Effector memory CD4-positive, alpha-beta T cell (primary cell): ENCODE measurements at places on chromosomes 3 and 15.

DNA sequence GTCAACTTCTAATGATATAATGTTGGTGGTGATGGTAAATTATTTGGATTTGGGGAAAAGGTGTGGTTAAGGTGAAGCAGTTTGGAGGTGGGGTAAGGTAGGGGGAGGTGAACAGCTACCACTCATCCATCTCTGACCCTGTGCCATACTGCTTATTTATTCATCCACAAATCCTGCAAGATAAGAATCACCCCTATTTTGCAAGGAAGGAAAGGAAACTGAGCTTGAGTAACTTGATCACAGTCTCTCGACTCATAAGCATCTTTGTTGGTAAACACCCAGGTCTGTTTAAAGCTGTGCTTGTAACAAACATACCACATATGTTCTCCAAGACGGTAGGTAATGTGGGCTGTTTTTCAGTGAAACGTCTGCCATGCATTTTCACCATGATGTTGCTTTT is 67.3 kb downstream of the PTPRG start:
- DNase-seq, result no peak

- DNase-seq, result no peak
Observed at GRCh38 chr3:60998858-60999257, 252.4 kb downstream of the FHIT start.

GRCh38 chr3:49461443-49462171 is 8.5 kb upstream of the DAG1 start:
- no peak for DNase-seq

GRCh38 chr15:89103481-89104171 is 15.4 kb downstream of the ABHD2 start:
- DNase-seq, result no peak

GRCh38 chr3:191361456-191361855 is 31.1 kb upstream of the UTS2B start:
- DNase-seq, result no peak

- DNase-seq, result no peak
Observed at GRCh38 chr3:124424396-124424795, 305.9 kb upstream of the UMPS start.

DNA sequence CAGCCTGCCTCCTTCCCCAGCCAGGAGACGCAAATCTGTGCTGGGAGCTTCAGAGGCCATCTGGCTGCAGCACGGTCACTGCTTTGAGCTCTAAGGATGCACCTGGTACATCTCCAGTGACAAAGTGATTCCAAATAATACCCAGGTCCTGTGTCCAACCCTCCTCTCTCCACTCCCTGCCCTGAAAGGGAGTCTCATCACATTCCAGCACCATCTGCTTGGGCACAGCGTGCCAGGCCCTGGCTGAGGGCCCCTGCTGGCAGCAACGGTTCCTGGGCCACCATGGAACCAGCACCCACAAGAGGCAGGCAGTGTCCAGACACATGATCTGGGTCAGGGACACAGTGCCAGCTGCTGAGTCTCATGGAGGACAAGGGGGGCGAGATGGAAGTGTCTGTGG is 81.3 kb downstream of the MTHFS start:
- DNase-seq, result no peak

- DNase-seq, result no peak
Observed at GRCh38 chr3:149784064-149784704, 8.2 kb downstream of the ANKUB1 start.

DNA sequence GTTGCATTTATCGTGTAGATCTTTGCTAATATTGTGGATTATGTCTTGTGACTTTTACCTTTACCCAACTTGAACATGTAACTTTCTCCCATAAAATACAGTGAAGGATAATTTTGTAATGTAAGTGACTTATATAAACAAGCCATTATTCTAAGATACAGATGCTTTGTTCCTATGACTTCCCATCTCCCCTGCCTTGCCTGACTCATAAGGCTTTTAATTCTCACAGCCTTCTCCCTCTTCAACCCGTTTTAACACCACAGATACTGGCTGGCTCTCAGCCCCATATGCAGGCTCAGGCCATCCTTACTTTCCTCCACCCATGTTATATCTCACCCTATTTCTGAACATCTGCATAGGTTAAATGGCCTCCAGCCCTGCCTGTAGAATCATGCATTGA is 4.1 kb downstream of the CCNDBP1 start:
- DNase-seq, result no peak

DNA sequence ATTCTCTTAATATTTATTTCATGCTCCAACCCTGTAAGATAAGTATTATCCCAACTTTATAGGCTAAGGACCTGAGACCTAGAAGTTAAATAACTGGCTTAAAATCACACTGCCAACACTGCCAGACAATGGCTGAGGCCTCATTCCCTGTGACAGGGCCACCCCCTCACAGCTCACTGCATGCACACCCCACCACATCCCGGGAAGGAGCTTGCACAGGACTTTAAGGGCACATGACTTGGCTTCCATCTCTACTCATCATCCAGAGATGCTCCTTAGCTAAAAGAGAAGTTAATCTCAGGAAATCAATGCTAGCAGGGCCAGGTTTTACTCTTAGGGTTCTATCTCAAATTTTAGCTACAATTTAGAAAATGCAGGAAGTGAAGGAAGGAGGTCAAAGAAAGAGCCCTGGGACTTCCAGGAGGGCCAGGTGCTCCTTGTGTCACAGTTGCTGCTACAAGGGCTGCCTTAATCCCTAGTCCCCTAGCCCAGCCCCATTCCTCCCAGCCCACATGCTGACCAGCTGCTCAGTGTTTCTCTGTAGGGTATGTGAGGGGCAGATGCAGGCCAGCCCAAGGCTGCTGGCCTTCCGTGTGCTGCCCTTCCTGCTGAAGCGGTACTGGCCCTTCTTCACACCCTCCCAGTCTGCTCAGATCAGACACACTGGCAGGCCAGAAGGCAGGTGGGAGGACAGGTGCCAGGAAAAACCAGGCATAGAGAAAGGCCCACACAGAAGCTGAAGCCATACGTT is 53.5 kb downstream of the WWTR1 start:
- no peak for DNase-seq
